ENCODE measurements at places on chromosomes 16 and 17.

- DNase-seq, result no peak
Observed at GRCh38 chr16:22075043-22075757, 17.1 kb upstream of the VWA3A start.

DNA sequence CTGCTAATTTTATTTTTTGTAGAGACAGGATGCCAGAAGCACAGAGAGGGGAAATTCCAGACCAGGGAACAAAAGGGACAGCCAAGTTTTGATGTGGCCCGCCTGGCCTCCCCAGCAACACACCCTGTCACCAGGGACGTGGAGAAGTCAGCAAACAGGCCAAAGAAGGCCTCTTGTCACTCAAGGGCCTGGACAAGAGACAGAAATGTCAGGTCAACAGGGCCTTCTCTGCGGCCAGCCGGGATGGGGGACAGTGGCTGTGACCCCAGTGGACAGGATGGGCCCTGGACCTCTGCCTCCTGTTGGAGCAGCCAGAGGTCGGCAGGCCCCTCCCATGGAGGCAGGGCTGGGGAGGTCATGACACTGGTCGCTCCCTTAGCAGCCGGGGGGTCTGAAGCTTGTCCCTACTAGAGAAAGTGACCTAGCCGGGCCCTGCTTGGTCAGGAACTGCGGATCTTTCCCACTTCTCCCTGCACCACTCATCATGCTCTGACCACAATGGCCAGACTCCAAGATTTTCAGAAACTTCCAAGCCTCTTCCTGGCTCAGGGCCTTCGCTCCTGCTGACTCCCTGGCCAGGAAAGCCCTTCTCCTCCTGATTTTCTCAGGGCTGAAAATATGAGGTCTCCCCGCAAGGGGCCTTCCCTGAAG is 9.2 kb upstream of the TVP23A start:
- no peak for DNase-seq

DNA sequence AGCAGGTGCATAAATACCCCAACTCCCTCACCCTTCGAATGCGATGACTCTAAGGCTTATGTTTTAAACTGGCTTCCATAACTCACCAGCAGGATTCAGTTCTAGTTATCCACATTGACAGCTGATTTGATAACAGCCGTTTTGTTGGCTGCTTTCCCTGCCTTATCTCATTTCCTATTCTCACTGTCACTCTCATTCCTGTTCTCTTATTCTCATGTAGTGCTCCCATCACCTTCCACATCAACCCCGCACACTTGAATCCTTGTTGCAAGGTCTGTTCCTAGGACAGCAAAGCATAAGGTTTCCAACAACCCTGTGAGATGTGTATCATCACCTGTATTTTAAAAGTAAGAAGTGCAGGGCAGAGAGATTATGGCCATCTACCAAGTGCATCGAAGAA is 344.4 kb downstream of the CDH13 start:
- no peak for DNase-seq

- DNase-seq, result no peak
Observed at GRCh38 chr17:55223524-55223923, 41.2 kb upstream of the HLF start.

GRCh38 chr16:23504453-23505179 is 5.7 kb downstream of the GGA2 start:
- DNase-seq, result peak; percentile 78

GRCh38 chr17:1030684-1031532 is 34.0 kb downstream of the TIMM22 start:
- DNase-seq, result no peak

DNA sequence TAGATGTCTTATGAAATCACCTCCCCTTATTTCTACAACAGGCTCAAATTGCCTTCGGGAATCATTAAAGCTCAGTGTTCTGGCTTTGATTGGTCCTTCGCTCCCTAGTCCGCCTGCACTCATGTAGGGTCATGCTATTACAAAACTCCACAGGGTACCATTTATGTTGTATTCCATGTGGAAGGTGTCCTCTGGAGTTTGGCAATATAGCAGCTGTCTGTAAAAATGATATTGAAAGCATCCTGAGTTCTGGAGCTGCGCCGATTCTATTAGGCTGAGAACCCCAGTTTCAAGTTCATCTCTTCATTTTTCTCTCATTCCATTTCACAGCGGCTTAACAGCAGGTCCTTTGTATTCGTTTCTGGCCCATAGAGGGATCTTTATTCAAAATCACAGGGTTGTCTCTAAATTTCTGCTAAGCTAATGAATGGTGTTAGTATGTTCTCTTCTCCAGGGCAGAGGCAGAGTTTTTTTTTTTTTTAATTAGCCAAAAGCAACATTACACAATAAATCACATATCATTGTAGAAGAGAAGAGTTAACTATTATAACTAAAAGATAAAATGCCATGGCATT is 71.9 kb upstream of the TEKT1 start:
- DNase-seq, result no peak

GRCh38 chr16:88737298-88738150 is 31.2 kb downstream of the CTU2 start:
- peak; percentile 69 for DNase-seq

GRCh38 chr16:87603684-87604633 is 1.7 kb downstream of the JPH3 start:
- no peak for DNase-seq

- DNase-seq, result no peak
Observed at GRCh38 chr17:9472541-9472940, 103.1 kb downstream of the STX8 start.

DNA sequence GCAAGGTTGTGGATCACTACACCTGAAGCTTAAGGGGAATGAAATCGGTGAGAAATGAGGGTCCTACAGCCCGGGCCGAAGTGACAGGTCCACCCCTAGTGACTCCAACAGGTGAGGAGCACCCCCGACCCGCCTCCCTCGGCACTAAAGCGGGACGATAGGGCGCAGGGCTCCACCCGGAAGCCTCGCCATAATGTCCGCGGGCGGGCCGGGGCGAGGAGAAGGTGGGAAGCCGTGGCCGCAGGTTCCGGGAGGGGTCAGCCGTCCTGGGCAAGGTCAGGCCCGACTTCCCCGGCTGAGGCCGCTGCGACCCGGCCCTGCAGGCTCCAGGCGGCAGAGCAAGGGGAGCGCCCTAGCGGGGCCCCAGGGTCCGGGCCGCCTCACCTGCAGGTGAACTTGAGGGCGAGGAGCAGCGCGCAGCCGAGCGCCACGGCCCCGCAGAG is 543 bp downstream of the TXNDC11 start:
- no peak for DNase-seq

DNA sequence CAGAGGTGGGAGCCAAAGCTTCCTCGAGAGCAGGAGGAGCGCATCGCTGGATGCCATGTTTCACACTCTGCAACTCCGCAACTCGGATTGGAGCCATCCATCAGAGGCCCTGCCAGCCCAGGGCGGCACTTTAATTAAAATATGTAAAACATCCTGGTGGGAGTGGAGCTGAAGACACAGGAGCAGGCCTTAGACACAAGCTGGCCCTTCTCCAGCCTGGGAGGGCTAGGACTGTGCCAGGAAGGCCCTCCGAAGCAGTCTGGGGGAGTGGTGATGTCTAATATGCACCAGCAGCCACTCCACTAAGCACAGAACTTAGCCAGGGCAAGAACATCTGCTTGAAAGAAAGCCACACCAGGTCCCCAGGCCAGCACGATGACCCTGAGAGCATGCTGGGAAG is 5.8 kb upstream of the CCDC182 start:
- no peak for DNase-seq

DNA sequence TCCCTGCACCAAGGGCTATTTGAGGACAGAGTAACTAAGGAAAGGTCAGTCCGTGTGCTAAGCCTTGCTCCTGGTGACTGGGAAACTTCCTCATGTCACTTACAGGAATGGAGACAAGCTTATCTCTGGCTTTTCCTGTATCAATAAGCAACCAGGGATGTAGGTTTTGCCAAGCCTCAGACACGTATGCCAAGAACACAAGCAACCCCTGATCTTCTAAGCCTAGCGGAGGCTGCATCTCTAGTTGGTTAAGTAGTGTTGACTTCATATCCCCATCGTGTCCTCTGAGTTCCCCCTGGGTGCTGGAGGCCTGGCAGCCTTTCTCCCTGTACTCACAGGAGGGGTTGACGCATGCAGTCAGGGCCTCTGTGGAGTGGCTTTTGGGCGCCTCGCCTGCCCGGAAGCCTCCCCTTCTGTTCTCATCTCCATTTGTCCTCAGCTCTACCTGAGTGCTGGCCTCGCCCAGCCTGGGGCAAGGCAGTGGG is 1.4 kb upstream of the C1QTNF1 start:
- no peak for DNase-seq

GRCh38 chr16:49698931-49699840 is 156.7 kb downstream of the ZNF423 start:
- DNase-seq, result no peak

DNA sequence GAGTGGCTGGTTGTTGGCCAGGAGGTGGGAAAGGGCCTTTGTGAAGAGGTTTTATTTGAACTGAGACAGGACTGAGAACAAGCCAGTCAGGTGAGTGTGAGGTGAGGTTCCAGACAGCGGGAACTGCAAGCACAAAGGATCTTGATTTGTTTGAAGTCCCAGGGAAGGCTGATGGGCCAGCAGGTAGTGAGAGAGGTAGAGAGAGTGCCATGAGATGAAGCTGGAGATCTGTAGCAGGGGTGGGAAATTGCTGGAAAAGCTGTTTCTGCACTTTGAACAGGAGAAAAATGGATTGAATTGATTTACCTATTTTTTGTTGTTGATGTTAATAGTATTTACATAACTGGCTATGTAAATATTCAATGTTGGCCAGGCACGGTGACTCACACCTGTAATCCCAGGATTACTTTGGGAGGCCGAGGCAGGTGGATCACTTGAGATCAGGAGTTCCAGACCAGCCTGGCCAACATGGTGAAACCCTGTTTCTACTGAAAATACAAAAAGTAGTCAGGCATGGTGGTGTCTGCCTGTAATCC is 7.7 kb upstream of the DCTPP1 start:
- no peak for DNase-seq

- no peak for DNase-seq
Observed at GRCh38 chr16:64654178-64654577, 467.7 kb downstream of the CDH11 start.

DNA sequence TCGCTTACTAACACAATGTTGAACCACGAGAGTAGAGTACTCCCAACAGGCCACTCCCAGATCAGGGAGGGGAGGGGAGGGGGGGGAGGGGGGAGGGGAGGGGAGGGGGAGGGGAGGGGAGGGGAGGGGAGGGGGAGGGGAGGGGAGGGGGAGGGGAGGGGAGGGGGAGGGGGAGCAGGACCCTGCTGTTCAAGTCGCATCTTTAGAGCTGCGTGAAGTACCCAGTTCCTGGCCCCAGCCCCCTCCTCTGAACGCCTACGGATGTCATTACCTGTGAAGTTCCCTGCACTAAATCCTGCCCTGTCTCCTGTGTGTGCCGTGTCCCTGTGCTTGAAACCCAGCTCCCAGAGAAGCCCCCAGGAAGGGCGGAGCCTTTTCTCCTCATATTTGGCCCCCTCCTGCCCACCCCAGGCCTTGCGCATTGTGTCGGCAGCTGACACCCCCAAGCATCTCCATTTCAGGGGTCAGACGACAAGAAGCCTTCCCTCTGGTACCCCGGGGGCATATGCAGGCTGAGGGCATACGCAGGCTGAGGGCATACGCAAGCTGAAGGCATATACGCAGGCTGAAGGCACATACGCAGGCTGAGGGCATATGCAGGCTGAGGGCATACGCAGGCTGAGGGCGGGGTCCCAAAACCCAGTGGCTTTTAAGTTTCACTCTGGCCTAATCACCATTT is 330.2 kb downstream of the C16orf95 start:
- DNase-seq, result no peak

- DNase-seq, result no peak
Observed at GRCh38 chr17:61583242-61583641, 7.8 kb downstream of the NACA2 start.

DNA sequence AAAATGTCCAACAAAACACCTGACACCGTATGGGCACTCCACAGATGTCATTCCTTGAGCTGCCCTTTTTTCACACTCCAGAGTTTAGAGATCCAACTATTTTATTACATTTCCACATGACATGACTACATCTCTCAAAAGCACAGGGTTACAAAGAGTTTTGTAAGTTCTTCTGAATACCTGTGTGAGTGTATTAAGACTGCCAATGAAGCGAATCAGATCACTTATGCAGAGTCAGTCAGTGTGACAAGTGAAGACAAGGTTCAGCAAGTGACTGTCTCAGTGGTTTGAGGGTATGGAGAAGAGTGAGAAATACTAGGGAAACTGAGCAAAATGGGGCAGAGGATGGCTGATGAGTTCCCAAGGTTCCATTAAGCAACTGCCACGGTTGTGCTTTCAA is 8.4 kb downstream of the SDR42E1 start:
- no peak for DNase-seq

- no peak for DNase-seq
Observed at GRCh38 chr16:54512467-54512995, 225.9 kb upstream of the IRX3 start.

- no peak for DNase-seq
Observed at GRCh38 chr17:35725802-35726126, 5.7 kb upstream of the RASL10B start.

- no peak for DNase-seq
Observed at GRCh38 chr17:44307387-44308186, 814 bp upstream of the RUNDC3A start.
